ENCODE measurements at places on chromosomes 16 and 17.
A peak's percentile ranks its signal among the peaks of the same experiment; 100 is the strongest.

DNA sequence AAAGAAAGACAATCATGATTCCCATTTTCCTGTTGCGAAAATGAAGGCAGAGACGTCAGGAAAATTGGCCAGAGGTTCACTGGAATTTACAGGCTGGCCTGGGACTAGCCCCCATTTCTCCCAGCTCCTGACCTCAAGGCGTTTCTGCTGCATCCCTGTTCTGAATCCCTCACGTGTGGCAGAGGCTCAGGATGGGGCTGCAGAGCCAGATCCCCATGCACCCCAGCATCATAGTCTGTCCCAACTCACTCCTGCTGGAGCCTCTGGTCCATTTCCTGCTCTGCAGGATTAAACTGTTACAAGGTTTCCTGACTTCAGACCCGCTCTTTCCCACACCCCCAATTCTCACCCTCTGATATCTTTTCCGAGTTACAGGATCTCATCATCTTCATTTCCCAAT is 2.9 kb downstream of the GPRC5B start:
- no peak for DNase-seq

GRCh38 chr16:67201411-67202345 is 2.7 kb downstream of the ELMO3 start:
- no peak for DNase-seq

- DNase-seq, result no peak
Measured at GRCh38 chr17:79444198-79444597, 166.7 kb downstream of the RBFOX3 start.

DNA sequence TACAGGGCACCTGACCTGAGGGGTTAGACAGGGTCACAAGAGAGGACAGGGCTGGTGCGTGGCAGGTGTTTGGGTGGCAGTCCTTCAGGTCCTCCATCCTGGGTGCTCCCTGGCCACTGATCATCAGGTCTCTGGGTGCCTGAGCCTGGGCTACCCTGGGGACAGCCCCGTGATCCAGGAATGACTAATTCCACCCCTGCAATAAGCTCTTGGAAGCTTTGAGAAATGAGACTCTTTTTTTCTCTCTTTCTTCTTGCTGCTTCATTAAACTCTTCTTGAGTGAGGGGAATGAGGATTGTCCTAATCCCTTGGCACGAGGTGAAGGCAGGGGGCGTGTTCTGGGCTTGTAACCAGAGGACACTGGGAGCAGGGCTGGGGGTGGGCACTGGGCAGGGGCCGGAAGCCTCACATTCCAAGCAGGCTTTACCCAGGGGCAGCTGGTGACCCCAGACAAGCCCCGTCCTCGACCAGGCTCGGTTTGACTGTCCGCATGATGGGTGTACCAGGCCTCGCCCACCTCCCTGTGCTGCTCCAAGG is 21.4 kb upstream of the SPNS2 start:
- no peak for DNase-seq

DNA sequence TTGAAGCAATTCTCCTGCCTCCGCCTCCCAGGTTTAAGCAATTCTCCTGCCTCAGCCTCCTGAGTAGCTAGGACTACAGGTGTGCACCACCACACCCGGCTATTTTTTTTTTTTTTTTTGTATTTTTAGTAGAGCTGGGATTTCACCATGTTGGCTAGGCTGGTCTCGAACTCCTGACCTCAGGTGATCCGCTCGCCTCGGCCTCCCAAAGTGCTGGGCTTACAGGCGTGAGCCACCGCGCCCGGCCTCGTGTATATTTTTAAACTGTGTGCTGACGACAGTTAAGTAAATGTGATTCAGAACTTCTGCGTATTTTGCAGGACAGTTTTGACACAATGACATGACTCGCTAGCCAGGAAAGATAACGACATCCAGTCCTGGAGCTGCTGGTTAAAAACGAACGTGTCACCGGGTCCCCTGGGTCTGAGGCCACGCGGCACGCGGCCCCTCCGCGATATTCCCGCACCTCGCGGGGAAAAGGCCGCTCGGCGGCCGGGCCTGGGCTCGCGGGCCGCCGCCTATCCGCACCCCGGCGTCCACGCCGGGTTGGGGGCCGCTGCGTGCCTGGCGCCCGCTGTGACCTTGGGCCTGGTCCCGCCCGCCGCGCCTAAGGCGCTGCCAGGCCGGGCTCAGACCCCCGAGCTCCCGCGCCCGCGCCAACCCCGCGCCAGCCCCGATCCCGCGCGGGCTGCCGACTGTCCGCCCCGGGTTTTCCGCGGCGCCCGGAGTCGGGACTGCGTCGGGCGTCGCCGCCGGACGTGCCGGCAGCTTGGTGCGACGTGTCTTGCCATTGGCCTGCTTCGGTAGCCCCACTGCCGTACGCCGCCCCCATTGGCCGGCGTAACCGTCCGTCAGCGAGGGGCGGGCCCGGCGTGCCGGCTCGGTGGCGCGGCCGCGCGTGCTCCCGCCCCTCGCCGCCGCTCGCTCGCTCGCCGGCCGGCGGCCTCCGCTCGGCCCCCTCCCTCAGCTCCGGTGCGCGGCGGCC is at the start of gene FOXK2:
Gene FOXK2, plus strand, starts transcription at position 907 of the 985 bp plus-strand sequence. CDS start 157 bp downstream, outside the sequence.
- DNase-seq, result peak; percentile 89

DNA sequence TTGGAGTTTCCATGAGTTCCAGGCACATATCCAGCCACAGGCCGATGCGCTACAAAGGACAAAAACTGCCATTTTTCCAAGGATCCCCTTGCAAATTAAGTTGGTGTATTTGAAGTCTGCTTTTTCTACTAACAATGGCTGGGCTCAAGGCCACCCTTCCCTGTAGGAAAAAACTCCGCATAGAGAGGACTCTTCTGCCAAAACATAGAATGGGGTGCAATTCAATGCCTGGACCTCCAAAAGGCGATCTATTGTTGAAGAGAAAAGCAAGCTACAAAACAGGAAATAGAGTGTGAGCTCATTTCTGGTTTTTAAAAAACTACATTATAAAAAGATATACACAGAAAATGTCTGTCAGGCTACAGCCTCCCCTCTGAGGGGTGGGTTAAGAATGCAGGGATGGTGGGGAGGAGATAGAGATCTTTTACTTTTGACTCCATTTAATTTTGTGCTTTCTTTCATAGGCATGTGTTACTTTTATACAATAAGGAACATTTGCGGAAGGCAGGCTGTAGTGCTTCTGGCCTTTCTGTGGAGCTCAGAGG is 22.9 kb upstream of the PRSS54 start:
- DNase-seq, result no peak

- DNase-seq, result no peak
Measured at GRCh38 chr16:27699540-27699939, 149.6 kb downstream of the KATNIP start.

DNA sequence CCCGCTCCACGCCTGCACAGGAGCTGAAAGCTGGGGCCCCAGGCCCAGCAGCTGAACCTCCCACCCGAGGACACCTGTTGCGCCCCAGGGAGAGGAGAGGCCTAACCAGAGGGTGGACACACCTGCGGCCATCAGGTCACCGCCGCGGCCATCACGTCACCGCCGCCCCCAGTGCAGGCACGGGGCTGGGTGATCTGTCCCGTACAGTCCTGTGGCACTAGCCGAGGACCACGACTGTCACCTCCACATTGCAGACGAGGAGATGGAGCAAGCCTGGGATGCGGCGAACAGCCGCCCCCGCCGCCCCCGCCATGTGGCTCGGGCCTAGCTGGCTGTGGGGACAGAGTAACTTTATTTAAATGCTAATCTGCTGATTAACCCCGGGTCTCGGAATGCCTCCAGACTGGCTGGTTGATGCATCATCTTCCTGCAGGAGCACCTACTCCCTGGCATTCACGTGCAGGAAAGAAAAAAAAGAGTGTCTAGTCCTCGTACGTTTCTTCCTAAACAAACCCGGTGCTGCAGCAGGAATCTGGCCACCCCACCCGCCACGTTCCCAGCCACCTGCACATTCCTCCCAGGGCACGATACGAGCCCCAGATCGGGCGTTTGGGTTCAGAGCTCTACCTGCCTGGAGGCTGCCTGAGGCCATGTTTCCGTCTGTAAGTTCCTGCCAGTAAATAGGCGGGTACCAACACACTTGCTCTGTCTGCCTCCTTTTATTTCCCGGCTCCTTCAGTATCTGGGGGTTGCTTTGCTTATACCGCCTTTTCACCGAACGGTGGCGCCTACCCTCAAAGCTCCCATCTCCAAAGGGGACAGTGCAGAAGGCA is 29.9 kb downstream of the PIEZO1 start:
- no peak for DNase-seq

GRCh38 chr16:58034128-58034685 is 8.7 kb downstream of the MMP15 start:
- no peak for DNase-seq

DNA sequence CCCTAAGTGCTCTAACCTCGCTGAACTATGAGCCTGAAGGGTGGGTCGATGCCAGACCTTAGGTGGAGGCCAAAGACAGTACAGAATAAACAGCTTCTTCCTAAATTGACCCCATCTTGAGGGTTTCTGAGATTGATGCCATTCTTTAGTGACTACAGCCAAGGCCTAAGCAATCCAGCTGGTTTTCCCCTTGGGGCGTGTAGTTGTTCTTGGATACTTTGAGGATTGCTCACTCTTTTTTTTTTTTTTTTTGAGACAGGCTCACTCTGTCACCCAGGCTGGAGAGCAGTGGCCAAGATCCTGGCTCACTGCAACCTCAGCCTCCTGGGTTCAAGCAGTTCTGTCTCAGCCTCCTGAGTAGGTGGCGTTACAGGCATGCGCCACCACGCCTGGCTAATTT is 2.0 kb downstream of the OVCA2 start:
- DNase-seq, result no peak

DNA sequence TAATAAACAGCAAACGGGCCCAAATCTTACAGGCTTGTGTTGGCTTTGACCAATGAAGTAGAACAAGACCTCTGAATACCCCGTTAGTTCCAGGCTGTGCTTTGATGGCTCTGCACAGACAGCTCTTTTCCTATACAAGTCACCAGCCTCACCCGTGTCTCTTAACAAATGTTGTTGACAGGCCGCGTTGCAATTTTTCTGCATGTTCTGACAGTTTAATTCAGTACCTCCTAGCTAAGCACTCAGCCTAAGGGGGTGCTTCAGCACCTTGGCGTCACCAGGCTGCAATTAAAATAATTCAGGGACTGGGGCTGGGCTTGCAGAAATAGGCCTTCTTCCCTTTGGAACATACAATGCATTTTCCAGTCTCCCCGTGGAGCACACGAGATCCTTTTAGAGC is 500.1 kb downstream of the MAF start:
- DNase-seq, result no peak

GRCh38 chr16:85628645-85629044 is 15.5 kb downstream of the GSE1 start:
- DNase-seq, result no peak

DNA sequence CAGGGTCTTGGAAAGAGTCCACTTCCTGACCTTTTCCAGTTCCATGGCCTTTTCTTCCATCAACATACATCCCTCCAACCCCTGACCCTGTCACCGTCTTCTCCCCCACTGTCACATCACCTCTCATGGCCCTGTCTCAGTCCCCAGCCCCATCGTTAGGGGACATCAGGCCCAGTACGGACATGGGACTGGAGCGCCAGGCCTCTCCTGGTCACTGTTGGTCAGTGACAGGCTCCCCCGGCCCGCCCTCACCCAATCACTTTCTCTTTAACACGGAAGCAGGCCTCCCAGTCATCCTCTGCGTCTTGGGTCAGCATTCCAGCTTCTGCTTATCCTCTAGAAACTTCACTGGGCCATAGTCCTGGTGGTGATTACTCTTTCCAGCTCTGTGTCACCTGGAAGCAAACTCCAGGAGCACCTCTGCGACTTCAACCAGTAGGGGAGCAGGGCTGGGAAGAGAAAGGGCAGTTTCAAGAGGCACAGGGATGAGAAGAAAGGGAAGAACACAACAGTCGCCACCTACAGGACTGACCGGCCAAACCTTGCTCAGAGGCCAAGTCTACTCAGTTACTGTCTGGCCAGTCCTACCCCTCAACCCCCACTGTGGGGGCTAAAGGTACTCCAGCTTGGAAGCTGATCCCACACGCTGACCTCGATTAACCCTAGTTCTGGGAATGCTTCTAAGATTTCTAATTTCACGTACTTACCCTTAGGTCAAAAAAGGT is 15.9 kb upstream of the ICAM2 start:
- DNase-seq, result no peak

DNA sequence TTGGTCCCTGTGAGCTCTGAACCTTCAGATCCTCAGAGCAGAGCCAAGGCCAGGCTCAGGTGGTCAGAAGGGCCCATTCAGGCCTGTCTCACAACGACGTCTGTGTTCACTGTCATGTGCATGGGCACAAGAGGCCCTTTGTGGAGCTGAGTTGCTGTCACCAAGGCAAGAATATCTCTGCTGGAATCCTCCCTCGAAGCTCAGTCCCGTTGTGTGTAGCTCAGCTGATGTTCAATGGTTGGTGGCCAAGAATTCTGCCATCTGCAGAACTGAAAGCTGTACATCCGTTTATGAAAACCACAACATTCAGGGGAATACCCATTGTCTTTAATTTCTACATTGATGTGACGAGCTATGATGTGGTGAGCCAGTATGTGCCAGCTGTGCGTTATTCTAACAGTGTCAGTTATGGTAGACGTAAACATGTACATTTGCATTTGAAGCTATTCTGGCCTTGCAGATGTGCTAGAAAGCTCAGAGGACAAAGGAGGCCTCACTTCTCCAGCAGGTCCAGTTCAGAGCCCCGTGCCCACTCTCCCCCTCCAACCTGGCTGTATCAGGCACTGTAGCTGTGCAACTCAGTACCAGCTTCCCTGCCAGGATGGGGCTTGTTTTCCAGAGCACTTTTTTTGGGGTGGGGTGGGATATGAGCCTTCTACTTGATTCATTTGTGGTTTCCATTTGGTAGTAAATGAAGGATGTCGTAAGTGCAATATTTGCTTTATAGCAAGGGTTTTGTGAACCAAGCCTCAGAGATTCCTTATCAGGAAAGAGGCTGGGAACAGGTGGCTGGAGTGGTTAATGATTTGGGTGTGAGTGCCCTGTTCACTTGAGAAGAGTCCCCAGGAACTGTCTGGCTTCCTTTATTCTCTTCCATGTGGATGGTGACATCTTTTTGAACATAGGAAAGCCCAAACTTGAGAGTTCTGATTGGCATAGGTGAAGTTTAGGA is 56.1 kb downstream of the B9D1 start:
- DNase-seq, result no peak

GRCh38 chr16:75292691-75293090 is 41.3 kb upstream of the BCAR1 start:
- DNase-seq, result no peak

DNA sequence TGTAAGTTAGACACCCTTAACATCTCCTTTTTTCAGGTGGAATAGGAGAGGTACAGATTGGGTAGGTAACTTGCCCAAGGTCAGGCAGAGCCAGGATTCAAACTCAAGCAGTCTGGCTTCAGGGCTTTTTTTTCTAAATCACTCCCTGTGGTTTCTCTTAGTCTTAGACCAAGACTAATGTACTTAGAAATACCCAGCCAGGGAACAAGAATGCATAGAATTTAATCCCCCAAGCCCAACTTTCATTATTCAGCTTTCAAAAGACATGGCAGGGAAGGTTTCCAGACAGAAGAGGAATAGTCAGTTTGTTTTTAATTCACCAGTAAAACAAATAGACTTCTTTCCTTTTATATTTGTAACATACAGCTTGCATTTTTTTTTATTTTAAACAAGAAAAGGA is 305.2 kb upstream of the RBFOX1 start:
- DNase-seq, result no peak
